Mesenteric fat pad (tissue), 1 donor: ENCODE measurements at places on chromosomes 4 and X. TPM values are rescaled to one million over a fixed set of nuclear protein-coding genes. Genes with fewer than 3 reads are reported as not detected.

GRCh38 chrX:16573781-16574180 lies 76.2 kb upstream of the S100G start:
- DNase-seq, result no peak

GRCh38 chr4:155946486-155946885 lies 7.2 kb downstream of the CTSO start:
- no peak for DNase-seq

DNA sequence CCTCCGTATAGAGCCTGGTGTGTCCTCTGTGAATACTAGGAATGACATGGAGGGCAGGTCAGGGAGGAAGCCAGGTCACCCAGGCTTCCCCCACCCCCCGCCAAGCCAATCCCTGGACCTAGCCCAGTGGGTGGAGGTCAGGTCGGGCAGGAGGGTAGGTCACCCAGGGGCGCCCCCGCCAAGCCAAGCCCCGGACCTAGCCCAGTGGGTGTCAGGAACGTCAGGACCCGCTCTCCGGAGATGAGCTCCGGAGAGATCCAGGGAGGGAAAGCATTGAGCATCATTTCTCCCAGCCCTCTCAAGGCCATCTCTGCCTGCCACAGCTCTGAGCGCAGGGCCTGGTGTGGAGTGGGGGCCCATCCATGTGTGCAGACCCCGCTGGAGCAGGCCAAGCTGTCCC lies 48.6 kb downstream of the WFS1 start:
- no peak for DNase-seq

Gene TRO
- total RNA-seq, result 3.9 TPM

DNA sequence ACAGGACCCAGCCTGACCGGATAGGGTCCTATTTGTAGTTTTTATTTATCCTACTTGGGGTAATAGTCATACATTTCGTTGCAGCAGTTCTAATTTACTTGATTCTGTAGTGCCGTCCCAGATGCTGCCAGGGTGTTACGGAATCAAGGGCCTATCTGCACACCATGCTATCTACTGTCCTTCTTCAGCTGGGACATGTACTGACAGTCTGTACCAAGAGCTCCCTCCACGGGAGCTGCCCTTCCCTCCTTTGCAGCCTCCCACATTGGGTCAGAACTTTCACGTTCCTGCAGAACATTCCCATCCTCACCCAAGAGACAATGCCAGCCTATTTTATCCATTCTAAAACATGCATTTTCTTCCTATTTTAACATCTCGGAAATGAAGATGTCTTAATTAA lies 6.7 kb downstream of the SUV39H1 start:
- no peak for DNase-seq

Gene FAM47A
- total RNA-seq, result not detected

GRCh38 chr4:85243857-85244256 lies 231.1 kb upstream of the ARHGAP24 start:
- DNase-seq, result no peak

Gene MAGEA9B
- total RNA-seq, result not detected

DNA sequence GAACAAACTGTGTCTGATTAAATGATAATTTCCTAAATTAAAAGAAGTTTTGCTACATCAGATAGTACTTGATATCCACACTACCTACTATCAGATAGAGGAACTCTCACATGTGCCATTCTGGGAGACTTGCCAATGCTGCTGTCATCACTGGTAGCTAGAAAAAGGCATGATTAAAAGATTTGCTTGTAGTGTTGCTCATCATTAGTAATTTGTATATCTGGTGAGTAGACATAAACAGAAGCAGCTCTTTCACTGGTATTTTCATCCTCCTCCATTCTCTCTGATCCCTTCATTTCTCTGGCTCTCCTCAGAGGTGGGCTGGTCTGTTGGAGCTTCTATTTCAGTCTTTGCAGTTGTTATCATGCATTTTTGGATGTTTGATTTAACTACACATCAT lies 56.0 kb downstream of the SPRY1 start:
- no peak for DNase-seq

DNA sequence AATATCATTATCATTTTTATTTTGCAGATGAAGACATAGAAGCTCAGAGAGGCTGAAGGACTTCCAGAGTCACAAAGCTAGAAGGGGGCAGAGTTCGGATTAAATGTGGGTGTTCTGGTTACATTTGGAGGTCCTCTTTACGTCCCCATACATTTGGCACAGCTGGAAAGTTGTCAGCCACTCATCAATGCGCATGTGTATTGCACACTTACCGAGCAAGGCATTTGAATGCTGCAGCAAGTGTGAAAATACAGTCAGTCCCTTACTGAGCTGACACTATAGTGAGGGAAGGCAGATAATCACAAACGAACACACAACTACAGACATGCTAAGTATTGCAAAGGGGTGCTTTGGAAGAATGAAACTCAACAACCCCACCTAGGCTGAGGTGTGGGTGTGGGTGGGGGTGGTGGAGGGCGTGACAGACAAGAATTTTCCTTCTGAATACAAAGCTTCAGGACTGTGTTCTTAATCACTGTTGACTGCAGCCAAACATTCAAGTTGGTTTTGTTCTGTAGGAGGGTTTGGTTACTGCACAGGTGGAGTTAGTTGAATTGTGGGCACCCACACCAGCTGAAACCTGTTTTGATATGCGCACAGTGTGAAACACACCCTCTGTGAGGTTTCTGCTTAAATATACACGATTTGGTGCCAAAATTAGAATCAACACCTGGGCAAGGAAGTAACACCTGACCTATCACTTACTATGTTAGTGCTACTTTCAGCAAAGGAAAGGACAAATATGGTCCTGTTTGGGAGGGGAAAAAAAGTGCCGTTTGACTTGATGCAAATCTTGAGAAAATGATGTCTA lies 72.4 kb downstream of the COQ2 start:
- DNase-seq, result no peak

Gene AKAP14
- total RNA-seq, result not detected

GRCh38 chr4:68361146-68361589 lies 11.3 kb upstream of the YTHDC1 start:
- DNase-seq, result no peak

GRCh38 chrX:42846741-42847140 lies 68.8 kb upstream of the PPP1R2C start:
- no peak for DNase-seq

DNA sequence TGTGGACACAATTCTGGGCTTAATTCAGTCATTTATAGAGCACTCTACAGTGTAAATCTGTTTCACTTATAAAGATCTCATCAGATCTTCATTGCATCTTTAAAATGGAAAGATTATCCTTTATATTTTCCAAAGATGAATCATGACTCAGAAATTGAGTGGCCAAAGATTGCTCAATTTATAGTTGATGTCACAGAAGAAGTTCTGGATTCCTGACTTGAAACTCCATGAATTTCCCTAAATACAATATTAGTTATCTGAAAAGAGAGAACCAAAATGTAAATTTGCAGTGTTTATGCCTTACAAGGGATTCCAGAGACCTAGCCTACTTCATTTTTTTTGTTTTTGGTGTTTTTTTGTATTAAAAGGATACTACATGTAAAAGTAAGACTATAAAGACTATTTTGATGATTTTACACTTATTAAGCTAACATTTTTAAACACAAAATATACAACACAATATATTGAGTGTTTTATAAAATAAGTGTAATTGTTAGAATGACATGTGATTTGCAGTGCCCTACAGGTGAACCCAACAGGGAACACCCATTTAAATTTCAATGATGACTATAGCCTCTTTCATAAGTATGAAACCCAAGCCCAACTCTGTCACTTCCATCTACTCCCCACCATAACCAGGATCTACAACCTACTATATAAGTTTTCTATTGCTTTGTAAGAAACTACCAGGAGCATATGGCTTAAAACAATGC lies 183.5 kb downstream of the PCDH7 start:
- no peak for DNase-seq

Gene PDZD11
- total RNA-seq, result 31.1 TPM

- no peak for DNase-seq
These were observed 285.7 kb upstream of the TRAM1L1 start for GRCh38 chr4:117370944-117371668.

DNA sequence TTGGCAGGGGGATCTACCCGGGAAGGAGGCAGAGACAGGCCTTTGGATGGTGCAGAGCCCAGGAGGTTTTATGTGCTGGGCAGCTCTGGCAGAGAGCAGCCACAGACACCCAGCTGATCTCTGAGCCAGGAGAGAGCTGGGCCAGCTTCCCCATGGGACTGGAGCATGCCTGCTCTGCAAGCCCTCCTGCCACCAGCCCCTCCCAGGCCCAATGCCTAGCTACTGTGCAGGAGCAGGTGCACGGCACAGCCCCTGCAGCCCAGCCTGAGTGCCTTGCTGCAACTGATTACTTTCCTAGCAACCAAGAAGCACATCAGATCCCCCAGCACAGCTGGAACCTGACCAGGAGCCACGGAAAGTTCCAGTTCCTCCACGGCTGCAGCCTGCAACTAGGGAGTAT lies 57.8 kb upstream of the BEND2 start:
- DNase-seq, result no peak

DNA sequence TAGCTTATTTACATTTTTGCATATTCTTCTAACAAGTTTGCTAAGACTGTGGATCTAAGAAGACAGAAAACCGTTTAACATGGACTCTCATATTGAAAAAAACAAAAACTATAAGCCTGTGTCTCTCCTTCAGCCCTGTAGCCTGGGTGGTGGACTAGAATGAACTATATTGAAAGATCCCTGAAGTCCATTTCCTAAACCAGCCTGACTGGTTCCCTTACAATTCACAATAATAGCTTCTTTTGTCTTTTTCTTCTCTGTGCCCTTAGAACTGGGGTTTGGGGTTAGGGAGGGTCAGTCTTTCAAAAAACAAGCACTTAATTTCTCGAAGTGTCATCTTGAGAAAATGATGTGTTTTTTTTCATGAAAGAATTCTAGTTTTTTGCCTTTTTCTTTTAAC lies 59.0 kb downstream of the GSTCD start:
- no peak for DNase-seq

Gene GAR1
- total RNA-seq, result 15.7 TPM

DNA sequence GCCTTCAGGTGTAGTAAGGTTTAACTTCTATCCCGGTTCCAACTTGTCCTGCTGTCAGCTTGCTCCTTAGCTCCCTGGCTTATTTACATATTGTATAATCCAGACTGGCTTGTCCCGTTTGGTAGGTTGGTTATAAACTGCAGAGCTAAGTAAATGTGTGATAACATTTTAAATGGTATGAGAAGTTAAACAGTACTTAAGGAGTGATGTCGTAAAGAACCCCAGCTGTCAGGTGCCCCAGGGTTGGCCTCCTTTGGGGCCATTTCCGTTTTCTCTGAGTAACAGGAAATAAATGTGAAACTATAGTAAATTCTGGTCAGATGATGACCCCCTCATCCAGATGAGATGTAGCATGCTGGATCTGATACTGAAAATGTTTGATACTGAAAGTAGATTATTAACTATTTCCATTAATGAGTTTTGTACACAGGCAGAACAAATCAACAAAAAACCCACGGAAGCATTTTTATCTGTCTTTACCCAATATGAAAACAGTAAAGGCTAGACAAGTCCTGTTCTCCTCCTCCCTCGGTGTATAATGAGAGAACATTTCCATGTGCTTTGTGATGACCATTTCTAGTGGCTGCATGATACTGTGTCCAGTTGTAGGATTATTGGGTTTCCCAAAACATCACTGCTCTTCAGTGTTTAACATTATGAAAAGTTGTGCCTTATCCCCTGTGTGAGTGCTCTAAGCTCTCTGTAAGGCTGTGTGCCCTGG lies 22.4 kb downstream of the GAB1 start:
- DNase-seq, result no peak

DNA sequence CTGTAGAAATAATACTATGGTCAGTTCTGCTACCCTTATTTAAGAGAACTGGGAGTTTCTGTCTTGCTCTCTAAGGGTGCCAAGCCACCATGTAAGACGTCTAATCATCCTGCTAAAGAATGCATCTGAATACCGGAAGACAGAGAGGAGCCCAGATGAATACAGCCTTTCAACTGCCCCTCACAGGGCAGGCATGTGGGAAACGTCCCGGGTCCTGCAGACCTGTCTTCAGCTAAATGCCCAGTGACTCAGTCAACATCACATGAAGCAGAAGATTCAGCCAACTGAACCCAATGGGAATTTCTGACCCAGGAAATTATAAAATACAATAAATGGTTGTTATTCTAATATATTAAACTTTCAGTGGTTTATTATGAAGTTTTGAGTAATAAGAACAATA lies 2141.0 kb upstream of the AGA start:
- DNase-seq, result no peak

Gene COX7B
- total RNA-seq, result 225 TPM

Gene ZNF182
- total RNA-seq, result 3.6 TPM

- no peak for DNase-seq
These were observed 74.0 kb downstream of the FAM53A start for GRCh38 chr4:1609901-1610790.

DNA sequence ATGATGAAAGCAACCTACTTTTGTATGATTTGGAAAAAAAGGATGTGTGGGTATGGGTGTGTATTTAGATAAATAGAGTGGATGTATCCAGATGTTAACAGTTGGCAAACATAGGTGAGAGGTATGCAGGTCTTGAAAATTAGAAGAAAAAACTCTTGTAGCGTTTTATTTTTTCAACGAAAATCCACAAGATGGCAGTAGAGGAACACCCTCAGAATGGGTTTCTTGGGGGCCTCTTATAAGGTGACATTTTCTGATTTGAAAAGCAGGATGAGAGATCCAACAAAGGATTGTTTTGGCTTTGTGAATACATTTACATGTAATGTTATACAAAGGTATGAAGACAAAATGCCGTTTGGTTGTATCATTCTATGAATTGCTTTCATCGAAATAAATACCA lies 68.3 kb downstream of the FMR1NB start:
- no peak for DNase-seq

DNA sequence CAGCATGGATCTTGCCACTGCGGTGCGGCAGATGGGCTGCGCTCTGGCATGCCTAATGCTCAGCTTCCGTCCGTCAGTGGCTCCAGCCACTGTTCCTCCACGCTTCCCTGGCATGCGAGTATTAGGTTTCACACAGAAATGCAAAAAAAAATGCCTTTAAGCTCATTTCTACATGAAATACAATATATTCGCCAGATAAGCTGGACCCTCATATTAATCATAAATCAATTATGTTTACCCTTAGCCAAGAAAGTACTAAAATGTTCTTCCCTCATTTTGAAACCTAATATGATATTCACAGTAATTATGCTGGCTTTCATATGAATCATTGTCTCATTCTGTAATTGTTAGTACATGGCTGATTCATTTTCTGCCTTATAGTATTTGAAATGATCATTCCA lies 115.5 kb upstream of the FAM241A start:
- DNase-seq, result no peak

GRCh38 chrX:94831364-94831763 lies 1157.4 kb downstream of the FAM133A start:
- no peak for DNase-seq

- no peak for DNase-seq
These were observed 38.5 kb upstream of the PROM1 start for GRCh38 chr4:16122308-16122711.

Gene EVC2
- total RNA-seq, result 4.0 TPM
